NB4 (cell line): ENCODE measurements at places on chromosomes 7 and 10.
A peak's percentile ranks its signal among the peaks of the same experiment; 100 is the strongest.

- DNase-seq, result no peak
Measured at GRCh38 chr7:33790746-33791145, 114.6 kb upstream of the BMPER start.

DNA sequence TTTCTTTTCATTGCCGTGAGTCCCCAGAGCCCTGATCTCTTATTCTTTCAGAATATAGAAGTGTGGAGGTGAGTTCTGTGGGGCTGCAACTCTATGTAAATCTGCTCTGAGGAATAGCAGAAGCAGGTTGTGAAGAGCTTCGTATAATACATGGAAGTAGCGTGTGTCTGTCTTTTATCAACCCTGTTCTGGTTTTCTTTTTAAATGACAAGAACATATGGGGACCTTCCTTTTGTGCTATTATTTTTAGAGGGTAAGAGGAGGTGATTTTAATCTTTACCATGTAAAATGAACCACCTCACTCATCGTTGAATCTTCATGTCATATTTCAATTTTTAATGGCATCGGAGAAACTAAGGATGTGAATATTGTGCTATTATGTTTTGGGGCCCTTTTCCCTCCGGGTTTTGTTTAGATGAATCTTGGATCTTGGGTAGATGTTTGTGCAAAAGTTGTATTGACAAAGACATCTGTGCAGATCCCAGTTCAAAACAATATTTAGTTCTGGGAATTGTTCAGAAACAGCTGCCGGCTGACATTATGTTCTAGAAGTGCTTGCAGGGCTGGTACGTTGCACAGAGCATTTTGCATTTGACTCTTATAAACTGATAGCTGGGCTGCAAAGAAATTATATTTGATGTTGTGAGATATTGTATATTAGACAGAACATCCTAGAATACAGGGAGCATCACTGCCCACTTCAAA is 46.7 kb downstream of the PLXDC2 start:
- no peak for DNase-seq

DNA sequence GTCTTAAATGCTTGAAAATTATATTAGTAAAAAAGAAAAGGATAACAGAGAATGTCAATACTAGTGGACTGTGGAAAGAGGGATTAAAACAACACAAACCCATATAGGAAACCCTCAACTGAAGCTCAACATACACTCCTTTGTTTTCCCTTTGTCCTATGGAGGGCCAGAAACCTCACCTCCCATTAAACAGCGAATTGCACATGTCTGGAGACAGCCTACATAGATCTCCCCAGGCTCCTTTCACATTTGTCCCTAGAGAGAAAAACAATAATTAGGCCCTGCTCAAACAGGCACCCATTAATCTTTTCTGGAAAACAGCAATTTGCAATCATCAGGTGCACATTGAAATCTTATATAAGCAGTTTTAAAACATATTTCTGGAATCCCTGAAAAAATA is 87.6 kb upstream of the SEMA3D start:
- no peak for DNase-seq

GRCh38 chr7:127588697-127589482 is 679 bp downstream of the ARF5 start:
- peak; percentile 66 for DNase-seq
